ENCODE measurements at places on chromosomes 12 and 14.

- DNase-seq, result peak; percentile 8
Measured at GRCh38 chr12:97308576-97309198, 153.9 kb upstream of the RMST start.

DNA sequence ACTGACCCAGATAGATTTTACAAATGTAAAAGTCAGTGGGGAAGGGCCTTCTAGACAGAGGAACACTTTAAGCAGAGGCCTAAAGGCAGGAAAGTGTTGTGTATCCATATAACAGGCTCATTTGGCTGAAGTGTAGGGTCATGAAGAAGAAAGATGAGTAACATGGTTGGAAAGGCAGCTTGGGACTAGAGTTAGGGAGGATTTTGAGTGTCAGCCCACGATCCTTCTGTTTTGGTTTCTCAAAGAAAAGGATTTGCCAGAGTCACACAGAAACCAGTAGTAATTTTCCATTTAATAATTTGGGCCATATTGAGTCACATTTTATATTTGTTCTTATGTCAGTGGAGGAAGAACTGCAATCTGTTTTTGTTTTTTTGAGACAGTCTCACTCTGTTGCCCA is 76.4 kb downstream of the ZC3H14 start:
- no peak for DNase-seq

DNA sequence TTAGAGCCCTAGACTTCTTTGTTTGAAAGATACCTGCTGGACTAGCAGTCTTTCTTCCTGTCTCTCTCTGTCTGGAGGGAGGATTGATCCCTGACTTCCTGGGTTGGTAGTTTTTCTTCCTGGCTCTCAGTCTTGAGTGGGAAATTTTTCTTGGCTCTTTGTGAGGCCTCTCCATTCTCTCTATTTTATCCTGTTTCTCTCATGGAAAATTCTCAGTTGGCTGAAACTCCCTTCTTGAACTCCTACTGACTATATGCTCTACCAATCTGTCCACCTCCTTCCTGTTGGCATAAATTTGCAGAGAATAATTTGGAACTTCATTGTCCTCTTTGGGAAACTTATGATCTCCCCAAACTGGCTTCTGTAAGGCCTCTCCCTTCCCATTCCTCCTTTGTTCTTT is 24.1 kb upstream of the MUCL1 start:
- no peak for DNase-seq

DNA sequence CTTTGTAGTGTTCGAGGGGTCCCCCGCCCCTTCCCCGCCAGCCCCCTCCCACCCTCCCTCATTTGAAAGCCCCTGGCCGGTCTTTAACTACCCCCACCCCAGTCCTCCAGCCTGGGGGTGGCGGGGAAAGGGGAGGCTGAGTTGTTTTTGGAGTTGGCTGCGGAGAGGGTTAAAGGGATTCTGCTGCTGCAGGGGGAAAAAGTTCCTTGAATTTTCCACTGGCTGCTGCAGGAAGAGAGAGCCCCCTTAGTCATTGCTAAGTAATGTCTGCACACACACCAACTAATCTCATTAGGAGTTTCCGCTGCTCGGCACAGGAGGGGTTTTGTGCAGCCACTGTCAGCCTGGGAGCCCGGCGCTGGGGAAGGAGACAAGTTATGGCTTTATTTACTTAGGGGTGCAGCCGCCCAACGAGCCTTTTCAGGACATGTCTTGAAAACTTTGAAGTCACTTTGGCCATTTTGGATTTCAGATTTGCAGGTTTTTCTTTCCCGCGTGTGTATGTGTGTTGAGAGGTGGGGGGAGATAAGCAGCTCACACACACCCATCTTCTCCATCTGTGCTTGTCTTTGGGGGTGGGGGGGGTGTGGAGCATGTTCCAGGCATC is 1.8 kb downstream of the ELK3 start:
- peak; percentile 13 for DNase-seq

- DNase-seq, result no peak
Measured at GRCh38 chr14:20427231-20428009, 8.5 kb downstream of the KLHL33 start.

- DNase-seq, result no peak
Measured at GRCh38 chr14:67446371-67447032, 34.5 kb upstream of the PLEK2 start.

GRCh38 chr12:112924986-112925385 is 13.3 kb upstream of the OAS3 start:
- no peak for DNase-seq

DNA sequence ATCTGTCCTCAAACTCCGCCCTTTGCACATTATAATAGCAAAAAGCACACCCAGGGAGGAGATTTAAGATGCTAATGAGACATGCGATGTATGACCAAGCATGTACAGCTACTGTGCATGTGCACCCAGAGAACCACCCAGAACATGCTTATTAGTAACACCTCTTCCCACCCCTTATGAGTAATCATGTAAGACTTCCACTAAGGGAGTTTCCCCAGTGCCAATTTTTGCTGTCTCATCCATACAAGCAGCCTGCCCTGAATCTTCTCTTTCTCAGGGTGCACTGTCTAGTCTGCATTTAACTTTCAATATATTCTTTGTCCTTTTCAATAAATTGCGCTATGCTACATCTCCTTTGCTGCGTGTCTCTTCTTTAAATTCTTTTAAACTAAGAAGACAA is 830.0 kb upstream of the NOVA1 start:
- no peak for DNase-seq

DNA sequence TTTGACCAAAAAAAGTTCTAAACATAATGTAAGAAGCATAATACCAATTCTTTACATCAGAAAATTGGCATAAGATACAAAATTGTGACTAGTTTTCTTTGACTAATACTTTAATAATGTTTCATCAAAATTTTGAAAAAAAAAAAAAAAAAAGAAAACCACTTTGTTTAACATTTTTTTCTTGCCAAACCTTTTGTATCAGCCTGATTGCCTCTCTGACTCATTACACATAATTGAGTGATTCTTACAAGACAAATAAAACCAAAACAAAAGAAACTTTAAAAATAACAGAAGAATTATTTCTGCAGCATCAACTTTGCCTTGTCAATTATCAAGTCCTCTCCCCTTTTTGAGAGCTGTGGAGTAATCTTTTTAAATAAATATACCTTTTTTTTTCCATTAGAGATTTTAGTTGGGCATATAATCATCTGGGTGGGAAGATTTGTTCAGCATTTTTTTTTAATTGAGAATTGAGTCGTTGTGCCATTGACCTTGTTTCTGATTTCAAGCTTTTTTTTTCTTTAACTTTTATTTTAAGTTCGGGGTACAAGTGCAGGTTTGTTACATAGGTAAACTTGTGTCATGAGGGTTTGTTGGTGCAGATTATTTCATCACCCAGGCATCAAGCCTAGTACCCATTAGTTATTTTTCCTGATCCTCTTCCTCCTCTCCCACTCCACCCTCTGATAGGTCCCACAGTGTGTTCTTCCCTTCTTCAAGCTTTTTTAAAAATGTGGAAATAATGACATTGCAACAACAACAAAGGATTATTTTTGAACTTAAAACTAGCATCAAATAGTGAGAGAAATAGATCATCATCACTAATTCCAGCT is 45.8 kb upstream of the HMGA2 start:
- DNase-seq, result no peak

GRCh38 chr12:5713599-5714081 is 231.4 kb downstream of the ANO2 start:
- DNase-seq, result no peak

GRCh38 chr12:6699989-6700645 is 498 bp downstream of the PIANP start:
- no peak for DNase-seq

DNA sequence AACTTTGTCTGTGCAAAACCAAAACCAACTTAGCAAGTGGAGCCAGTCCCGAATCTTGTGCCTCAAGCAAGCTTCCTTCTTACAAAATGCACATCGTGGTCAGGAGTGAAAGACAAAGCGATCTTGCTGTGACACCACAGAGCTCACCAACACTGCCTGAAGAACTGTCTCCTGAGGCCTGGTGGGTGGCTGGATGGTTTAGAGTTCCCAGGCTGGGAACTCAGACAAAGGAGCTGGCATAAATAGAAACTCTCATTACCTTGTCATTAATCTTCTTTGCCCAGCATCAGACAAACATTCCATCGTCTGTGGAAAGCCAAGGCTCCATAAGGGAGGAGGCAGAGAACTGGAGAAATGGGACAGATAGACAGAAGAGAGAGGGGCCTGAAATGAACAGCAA is 144.8 kb downstream of the KCNA5 start:
- no peak for DNase-seq

- DNase-seq, result no peak
Measured at GRCh38 chr12:50545786-50546185, 41.0 kb downstream of the DIP2B start.

DNA sequence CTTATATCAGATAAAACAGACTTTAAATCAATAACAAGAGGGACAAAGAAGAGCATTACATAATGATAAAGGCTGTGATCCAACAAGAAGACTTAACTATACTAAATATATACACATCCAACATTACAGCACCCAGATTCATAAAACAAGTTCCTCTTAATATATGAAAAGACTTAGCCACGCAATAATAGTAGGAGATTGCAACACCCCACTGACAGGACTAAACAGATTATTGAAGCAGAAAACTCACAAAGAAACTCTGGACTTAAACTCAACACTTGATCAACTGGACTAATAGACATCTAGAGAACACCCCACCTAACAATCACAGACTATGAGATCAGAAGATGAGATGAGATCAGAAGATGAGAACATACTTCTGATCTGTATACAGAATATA is 5.7 kb upstream of the CLEC14A start:
- no peak for DNase-seq

DNA sequence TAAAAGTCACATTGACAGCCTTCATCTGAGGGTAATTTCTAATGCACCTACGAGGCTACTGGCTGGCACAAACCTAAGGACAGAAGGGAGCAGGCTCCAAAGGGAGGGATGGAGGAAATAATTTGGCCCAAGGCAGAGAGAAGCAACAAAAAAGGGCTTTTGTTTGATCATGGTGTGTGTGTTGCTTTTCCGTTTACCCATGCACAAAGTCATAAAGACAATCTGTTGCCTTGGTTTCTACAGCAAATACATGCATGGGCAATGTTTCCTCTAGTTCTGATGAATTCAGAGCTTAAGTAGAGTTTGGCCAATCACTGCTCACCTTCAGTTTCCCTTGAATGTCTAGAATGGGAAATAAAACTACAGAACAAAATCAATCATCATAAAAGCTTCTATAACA is 262.5 kb upstream of the CAND1 start:
- DNase-seq, result no peak
